ENCODE measurements at places on chromosomes 6 and 20.

- DNase-seq: no peak
Observed at GRCh38 chr20:51532577-51533191, 9.8 kb downstream of the NFATC2 start.

GRCh38 chr6:42344756-42345155 is 107.0 kb downstream of the TRERF1 start:
- DNase-seq: no peak

DNA sequence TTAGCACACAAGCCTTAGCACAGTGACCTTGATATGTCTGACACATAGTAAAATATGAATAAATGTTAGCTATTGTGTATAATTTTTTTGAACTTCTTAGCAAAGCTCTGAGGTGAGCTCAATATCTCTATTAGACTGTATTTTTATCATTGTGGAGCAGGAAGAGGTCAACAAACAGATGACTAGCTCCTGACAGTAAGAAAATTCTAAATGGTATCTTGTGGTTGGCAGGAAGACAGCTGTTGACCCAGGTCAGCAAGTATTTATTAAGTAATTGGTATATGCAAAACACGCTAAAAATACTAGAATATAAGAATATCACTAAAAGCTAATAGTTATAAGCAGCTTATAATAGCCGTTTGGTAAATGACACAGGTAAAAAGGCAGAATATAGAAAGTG is 77.5 kb upstream of the MARCKS start:
- no peak for DNase-seq

GRCh38 chr20:11473983-11474382 is 443.7 kb upstream of the BTBD3 start:
- no peak for DNase-seq

DNA sequence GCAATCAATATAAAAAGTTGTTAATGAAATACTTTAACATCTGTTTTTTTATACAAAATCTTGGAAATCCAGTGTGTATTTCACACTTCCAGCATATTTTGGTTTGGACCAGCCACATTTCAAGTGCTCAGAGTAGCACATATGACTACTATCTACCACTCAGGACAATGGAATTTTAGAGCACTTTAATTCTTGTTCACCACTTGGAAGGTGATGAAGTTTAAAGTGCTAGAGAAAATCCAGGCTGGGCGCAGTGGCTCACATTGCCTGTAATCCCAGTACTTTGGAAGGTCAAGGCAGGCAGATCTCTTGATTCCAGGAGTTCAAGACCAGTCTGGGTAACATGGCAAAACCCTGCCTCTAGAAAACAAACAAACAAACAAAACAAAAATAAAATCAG is 6.1 kb upstream of the SLC35B3 start:
- no peak for DNase-seq

- DNase-seq: no peak
Observed at GRCh38 chr6:23262864-23263263, 693.5 kb downstream of the HDGFL1 start.

GRCh38 chr6:44247338-44248302 is 719 bp downstream of the HSP90AB1 start:
- peak; percentile 80 for DNase-seq

GRCh38 chr6:108733706-108734265 is 114.4 kb upstream of the ARMC2 start:
- DNase-seq: no peak

GRCh38 chr6:159443417-159443920 is 249.6 kb downstream of the SOD2 start:
- DNase-seq: no peak

- no peak for DNase-seq
Observed at GRCh38 chr20:44592366-44592765, 10.0 kb downstream of the PKIG start.

DNA sequence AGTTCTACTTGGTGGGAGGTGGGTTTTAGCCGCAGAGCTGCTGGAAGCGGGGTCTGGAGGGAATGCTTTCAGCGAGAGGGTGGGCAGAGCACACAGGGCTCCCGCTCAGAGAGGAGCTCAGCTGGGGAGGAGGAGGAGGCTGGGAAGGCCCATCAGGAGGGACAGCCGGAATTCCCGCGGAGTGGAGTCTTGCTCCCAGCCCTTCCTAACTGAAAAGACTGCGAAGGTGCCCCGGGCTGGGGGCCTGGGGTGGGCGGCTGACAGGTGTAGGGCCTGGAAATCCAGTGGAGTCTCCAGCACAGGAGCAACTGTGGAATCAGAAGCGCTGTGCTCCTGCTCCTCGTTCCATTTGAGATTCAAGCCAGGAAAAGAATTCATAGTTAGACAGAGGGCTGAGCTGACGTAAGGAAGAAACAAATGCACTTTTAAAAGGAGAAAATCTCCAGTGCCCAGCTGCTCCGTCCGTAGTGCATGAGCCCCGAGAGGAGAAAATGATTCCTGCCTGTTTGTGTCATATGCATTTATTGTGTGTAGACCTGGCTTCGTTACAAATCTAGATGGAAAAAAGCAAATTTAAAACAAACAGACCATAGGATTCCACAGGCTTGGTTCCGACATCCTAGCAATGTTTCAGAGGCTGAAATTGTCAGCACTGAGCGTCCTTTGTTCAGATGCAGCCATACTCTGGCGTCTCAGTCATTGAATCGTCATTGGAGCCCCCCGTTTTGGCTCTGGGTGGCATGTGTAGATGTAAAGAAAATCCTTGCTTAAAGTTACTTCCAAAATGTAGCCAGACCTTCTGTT is 197.7 kb downstream of the SMOC2 start:
- no peak for DNase-seq

GRCh38 chr6:30325150-30325872 is 1.4 kb upstream of the TRIM39 start:
- DNase-seq: peak; percentile 62

DNA sequence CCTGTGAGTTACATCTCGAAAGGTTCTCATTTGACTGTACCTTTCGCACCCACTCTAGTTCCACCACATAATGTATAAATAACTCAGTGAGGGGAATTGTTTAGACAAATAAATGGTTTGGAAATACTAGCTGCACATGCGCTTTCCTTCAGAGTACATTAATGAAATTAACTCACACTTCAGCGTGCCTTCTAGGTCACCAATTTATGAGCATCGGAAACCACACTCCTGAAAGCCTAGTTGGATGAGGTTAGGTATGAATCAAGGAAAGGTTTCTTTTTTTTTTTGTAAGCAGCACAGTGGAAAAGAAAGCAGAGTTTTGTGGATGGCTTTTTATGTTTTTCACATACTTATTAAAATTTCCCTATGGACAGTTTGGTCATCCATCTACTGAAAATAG is 247.8 kb upstream of the TCF21 start:
- DNase-seq: no peak

- no peak for DNase-seq
Observed at GRCh38 chr20:13819885-13820645, 35.2 kb downstream of the NDUFAF5 start.

DNA sequence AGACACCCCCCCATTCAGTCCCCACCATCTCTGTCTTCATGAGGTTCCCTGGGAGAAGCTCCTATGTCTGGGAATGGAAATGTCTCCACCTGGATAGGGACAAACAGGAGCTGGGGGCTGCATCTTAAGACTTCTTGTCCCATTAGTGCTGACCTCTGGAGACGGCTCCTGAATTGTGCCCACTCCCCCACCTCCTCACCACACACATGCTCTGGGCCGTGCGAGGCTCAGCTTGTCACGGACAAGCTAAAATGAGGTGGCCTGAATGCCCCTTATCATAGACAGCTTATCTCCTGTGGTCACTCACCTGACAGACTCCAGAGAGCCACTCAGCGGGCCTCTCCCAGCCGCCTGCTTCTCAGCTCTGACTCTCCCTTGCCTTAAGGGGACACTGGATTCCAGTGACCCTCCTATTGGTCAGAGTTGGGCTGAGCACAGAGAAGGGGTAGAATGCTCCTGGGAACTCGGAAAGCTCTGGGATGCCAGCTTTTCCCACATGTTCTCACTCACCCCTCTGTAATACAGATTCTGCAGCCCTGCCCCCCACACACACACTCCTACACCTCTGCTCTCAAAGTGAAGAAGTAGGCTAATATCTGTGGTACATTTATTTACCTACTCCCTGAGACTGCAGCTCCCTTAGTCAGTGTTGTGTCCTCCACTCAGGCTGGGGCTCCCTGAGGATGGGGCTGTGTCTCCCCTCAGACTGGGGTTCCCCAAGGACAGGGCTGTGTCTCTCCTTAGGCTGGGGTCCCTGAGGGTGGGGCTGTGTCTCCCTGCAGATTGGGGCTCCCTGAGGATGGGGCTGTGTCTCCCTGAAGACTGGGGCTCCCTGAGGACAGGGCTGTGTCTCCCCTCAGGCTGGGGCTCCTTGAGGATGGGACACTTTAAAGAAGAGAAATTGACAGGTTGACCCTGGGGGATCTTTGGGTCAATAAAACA is 167.5 kb downstream of the VEGFA start:
- DNase-seq: no peak

GRCh38 chr6:68108233-68108835 is 526.7 kb upstream of the ADGRB3 start:
- DNase-seq: no peak

GRCh38 chr6:31358302-31358701 is 1.3 kb upstream of the HLA-B start:
- DNase-seq: no peak

- no peak for DNase-seq
Observed at GRCh38 chr20:49785149-49785851, 27.3 kb upstream of the SLC9A8 start.

- DNase-seq: no peak
Observed at GRCh38 chr6:152378169-152378568, 259.0 kb downstream of the SYNE1 start.

GRCh38 chr6:100617633-100618350 is 153.1 kb upstream of the SIM1 start:
- no peak for DNase-seq

GRCh38 chr6:1895721-1896120 is 286.0 kb downstream of the FOXC1 start:
- no peak for DNase-seq
